NCI-H2029 (cell line): ENCODE measurements at places on chromosomes 11 and 22.

DNA sequence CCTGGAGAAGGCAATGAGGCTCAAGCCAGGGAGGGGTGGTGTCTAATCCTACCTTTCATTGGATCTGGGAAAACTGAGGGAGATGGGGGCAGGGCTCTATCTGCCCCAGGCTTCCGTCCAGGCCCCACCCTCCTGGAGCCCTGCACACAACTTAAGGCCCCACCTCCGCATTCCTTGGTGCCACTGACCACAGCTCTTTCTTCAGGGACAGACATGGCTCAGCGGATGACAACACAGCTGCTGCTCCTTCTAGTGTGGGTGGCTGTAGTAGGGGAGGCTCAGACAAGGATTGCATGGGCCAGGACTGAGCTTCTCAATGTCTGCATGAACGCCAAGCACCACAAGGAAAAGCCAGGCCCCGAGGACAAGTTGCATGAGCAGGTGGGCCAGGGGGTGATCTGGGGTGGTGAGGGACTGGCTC lies at the start of gene FOLR1:
TSS of gene FOLR1 (plus strand) at position 180 of the 421 bp plus-strand sequence. CDS start at position 214, 34 bp downstream.
- no peak for DNase-seq

DNA sequence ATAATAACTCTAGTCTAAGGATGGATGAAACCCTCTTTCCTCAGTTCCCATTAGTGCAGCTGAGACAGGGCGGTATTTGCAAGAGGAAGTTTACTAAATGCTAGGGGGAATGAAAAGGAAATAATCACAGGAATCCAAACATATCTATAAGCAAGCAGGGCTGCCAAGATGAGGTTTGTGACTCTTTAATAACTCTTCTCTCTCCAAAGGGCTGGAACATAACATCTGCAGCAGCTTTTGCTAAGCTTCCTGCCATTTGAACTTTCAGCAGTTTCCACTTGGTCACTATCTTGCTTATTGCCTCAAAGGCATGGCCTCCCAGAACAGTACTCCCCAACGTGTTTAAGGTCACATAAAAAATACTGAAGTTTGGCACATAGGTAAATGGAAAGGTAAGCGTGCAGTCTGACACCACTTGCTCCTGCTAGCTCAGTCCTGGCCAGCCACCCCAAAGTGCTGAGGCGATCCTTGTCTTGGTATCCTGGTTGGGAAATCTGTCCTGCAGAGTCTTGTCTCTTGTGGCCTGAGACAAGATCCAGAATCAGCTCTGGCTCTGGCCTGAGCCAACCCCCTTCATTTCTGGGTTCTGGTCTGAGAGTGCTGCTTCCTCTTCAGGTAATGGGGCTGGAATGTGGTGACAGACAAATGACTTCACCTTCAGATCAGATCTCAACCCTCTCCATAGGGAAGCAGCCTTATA lies 81.8 kb downstream of the KCNC1 start:
- no peak for DNase-seq

DNA sequence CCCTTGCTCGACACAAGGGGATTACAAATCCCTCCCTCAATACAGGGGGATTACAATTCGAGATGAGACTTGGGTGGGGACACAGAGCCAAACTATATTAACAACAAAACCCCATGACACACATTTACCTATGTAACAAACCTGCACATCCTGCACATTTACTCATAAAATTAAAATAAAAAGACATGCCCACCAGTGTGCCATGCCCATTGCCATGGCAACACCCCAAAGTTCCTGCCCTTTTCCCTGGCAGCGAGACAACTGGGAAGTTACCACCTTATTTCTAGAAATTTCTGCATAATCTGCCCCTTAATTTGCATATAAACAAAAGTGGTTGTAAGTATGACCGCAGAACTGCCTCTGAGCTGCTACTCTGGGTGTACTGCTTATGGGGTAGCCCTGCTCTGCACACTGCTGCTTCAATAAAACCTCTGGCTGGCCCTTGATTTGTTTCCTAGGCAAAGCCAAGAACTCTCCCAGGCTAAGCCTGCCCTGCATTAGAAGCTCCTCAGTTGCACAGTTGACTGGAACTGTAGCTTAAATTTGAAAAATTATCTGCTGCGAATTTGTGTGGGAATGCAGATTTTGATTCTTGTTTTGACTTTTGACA lies 8.6 kb upstream of the INCENP start:
- no peak for DNase-seq

GRCh38 chr11:125579811-125580210 lies 10.5 kb downstream of the EI24 start:
- DNase-seq = no peak

- peak; percentile 8 for DNase-seq
Measured at GRCh38 chr11:69044111-69045013, 4.4 kb upstream of the TPCN2 start.

DNA sequence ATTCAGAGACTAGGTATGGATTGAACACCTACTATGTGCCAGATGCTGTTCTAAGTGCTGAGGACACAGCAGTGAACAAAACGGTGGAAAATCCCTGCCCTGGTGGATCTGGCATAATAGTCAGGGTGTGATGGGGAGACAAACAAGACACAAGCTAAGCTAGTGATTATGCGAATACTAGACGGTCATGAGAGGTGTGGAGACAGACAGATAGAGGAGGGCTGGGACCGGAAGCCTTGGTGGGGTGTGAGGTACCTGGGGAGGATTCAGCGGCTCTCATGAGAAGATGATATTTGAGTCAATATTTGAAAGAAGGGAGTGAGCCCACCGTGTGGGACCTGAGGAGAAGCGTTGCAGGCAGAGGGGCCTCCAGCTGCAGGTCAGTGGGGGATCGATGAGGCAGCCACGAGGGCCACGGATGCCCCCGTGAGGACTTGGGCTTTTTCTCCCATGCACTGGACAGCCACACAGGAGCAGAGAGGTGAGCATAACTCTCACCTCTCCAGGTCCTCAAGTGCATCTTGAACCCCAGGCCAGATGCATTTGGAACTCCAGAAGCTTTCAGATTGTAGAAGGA lies 4.7 kb downstream of the CD5 start:
- DNase-seq = no peak

GRCh38 chr22:46974631-46975585 lies 212.5 kb downstream of the TBC1D22A start:
- DNase-seq = no peak

GRCh38 chr22:40583053-40583741 lies 53.3 kb downstream of the MRTFA start:
- DNase-seq = no peak
